ENCODE measurements at places on chromosomes 16 and 17.
A peak's percentile ranks its signal among the peaks of the same experiment; 100 is the strongest.

GRCh38 chr16:84502075-84502474 is 2.4 kb downstream of the MEAK7 start:
- H3K36me3 ChIP-seq, result peaks cover 1% of the 10 kb centered on the region
- no peak for DNase-seq
- H3K4me1 ChIP-seq, result peaks cover 32% of the 10 kb centered on the region
- H3K27ac ChIP-seq, result no peak overlapping the region
- no peak overlapping the region for H3K4me3 ChIP-seq

DNA sequence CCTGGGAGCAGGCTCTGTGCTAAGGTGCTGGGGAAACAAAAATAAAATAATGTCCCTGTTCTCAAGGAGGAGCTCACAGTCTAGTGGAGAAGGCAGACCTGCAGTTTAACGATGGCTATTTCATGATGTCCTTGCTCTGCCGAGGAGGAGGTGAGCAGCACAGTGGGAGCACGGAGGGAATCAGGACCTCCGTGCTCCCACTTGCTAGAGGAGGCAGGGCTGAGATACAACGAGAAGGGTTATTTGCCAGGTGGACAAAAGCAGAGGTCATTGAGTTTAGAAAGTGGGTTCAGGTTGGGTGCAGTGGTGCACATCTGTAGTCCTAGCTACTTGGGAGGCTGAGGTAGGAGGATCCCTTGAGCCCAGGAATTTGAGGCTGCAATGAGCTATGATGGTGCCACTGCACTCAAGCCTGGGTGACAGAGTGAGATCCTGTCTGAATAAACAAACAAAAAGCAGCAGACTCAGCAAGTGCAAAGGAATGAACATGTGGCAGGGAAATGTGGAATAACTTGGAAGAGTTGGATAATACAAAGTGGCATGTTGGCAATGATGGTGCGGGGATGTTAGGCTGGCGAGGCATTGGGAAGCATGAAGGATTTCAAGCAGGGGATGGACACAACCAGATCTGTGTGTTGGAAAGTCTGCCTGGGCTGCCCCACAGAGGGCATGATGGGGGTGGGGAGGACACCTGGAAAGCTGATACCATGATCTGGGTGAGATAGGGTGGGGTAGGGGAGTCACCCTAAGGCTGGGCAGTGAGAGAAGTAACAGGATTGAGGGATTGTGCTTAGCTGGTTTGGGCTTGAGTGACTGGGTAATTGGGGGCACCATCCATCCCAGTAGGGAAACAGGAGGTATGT is 12.8 kb upstream of the TNS4 start:
- H3K4me3 ChIP-seq, result no peak overlapping the region
- H3K4me1 ChIP-seq, result peaks cover 56% of the 10 kb centered on the region
- no peak overlapping the region for H3K27ac ChIP-seq
- DNase-seq, result no peak
- H3K36me3 ChIP-seq, result no peaks in the 10 kb centered on the region

DNA sequence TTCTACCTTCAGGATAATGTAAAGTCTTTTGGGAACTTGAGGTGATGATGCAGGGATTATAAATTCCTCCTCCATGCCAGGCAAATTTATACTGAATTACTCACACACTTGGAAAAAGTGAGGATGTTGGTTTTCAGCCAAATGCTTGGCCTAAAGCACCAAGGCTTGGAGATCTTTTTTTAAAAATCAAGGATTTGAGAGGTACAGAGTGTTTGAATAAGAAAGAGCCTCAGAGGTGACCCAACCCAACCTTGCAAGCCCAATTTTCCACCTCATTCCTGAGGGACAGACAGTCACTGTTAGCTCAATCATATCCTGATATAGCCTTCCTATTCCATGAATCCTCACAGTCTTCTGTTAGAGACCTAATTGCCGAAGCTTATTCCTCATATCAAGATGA is 14.0 kb downstream of the GRIN2A start:
- H3K4me3 ChIP-seq, result no peak overlapping the region
- no peak for DNase-seq
- H3K36me3 ChIP-seq, result no peaks in the 10 kb centered on the region
- H3K27me3 ChIP-seq, result peaks cover 8% of the 10 kb centered on the region
- H3K27ac ChIP-seq, result no peak overlapping the region

DNA sequence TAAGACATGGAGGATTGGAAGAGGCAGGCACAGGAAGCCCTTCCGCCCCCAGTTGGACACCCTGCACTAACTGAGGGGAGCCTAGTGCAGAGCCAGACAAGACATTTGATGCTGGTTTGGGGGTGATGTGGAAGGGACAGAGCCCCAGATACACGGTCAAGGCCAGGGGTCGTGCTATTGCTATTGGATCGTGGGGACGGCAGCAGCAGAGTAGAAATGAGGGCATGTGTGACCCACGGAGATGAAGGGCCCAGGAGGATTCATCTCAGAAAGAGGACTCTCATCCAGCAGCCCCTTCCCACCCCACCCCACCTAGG is 2.0 kb upstream of the VAMP2 start:
- H3K36me3 ChIP-seq, result peaks cover 21% of the 10 kb centered on the region
- H3K27ac ChIP-seq, result peak overlapping the region; percentile 99
- DNase-seq, result no peak
- H3K4me3 ChIP-seq, result peak overlapping the region; percentile 60
- no peaks in the 10 kb centered on the region for H3K27me3 ChIP-seq

DNA sequence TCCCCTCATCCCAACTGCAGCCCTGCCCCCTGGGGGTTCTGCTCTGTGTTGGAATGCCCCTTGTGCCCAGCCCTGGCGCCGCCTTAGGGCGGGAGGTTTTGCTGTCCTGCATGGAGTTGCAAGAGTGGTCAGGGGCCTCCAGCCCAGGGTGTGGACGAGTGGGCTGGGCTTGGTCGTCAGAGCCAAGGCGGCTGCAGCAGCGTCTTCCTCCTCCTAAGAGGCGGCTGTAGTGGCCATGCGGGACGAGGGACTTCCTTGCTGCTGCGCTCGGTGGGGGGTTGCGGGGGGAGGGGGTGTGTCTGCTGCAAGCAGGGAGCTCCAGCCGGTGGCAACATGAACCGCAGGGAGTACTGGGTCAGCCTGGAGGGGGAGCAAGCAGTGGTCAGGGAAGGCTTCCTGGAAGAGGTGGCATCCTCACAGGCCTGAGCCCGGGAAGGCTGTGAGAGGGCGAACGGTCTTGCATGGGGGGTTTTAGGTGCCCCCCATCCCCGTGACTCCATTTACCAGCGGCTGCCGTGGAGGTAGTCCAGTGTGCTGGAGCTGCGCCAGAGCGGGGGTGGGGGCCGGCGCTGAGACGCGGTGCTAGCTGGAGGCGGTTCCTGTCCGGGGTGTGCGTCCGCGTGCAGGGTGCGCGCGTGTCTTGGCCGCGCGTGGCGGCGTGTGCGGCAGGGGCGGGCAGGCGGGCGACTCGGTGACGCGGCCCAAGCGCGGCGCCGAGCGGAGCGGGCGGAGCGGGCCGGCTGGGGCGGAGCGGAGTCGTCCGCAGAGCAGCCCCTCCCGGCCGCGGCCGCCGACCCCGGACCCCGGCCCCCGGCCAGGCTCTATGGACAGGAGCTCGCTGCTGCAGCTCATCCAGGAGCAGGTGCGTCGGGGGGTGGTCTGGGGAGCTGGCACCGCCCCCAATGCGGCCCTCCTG is at the start of gene RHBDL1:
Gene RHBDL1 (plus strand): TSS at position 704 of the 916 bp plus-strand sequence. CDS start 120 bp downstream, at position 824.
- H3K4me1 ChIP-seq, result no peaks in the 10 kb centered on the region
- peaks cover 26% of the 10 kb centered on the region for H3K36me3 ChIP-seq
- H3K4me3 ChIP-seq, result peak within 1 kb of the TSS; percentile 23
- H3K27ac ChIP-seq, result no peak within 1 kb of the TSS

- H3K27me3 ChIP-seq, result no peaks in the 10 kb centered on the region
- no peak overlapping the region for H3K27ac ChIP-seq
- DNase-seq, result no peak
- no peaks in the 10 kb centered on the region for H3K36me3 ChIP-seq
- H3K4me1 ChIP-seq, result no peaks in the 10 kb centered on the region
- no peak overlapping the region for H3K4me3 ChIP-seq
Measured at GRCh38 chr17:79033741-79034501, 10.0 kb downstream of the C1QTNF1 start.

DNA sequence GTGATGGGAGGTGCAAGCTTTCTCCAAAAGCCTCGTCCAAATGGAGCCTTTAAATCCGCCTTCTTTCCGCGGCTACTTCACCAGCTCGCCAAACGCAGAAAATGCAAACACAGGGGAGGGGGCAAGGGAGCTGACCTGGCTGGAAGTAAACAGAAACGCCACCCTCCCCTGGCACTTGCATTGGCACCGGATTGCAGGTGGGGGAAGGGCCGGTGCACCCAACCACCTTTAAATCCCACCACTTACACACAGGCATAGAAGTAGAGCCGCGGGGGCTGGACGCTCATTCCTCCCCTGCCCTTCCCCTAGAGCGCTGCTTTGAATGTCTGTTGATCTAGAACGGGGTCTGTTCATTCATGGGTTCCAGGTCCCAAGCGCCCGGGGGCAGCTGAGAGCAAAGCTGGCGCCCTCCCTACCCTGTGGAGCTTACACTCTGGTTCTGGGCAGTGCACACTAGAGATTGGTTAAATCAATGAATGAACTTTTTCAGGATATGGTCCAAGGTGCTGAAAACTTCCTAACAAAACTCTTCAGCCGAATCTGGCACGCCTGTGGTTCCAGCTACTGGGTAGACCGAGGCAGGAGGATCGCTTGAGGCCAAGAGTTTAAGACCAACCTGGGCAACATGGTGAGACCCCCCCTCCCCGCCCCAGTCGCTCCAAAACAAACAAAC is 920 bp upstream of the ZCCHC14 start:
- DNase-seq, result no peak
- H3K27ac ChIP-seq, result peak overlapping the region; percentile 28
- no peaks in the 10 kb centered on the region for H3K36me3 ChIP-seq
- peaks cover 58% of the 10 kb centered on the region for H3K4me1 ChIP-seq
- H3K27me3 ChIP-seq, result peaks cover 3% of the 10 kb centered on the region
- peak overlapping the region; percentile 59 for H3K4me3 ChIP-seq

- no peaks in the 10 kb centered on the region for H3K27me3 ChIP-seq
- H3K36me3 ChIP-seq, result peaks cover 39% of the 10 kb centered on the region
- no peaks in the 10 kb centered on the region for H3K4me1 ChIP-seq
- DNase-seq, result no peak
Measured at GRCh38 chr17:77212833-77213777, 72.3 kb downstream of the SEC14L1 start.

GRCh38 chr16:84553873-84554399 is 49.5 kb upstream of the MEAK7 start:
- no peaks in the 10 kb centered on the region for H3K27me3 ChIP-seq
- no peaks in the 10 kb centered on the region for H3K36me3 ChIP-seq
- H3K4me3 ChIP-seq, result peak overlapping the region; percentile 53
- peak; percentile 56 for DNase-seq

DNA sequence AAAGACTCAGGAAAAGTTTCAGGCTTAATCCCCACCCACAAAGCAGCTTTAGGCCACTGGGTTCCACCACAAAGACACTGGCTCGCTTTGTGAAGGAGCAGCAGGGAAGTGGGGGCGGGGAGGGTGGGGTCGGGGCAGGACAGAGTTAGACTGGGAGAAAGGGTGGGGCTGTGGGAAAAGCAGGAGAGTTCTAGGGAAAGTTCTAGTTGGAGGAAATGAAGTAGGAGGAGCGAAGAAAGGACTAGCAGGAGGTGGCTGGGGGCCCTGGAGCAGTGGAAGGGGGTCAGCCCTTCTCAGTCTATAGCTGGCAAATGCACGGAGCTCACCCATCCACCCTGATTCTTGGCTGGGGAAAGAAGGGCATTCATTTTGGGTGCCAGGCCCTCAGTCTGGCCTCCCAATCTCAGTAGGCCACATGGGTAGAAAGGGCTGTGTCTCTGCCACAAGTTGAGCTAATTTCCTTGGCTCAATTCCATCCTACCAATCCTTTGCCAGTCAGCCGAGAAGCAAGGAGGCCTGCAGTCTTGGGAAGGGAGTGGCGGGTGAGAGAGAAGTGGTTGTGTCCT is 4.6 kb downstream of the INPP5K start:
- DNase-seq, result no peak
- H3K27me3 ChIP-seq, result no peaks in the 10 kb centered on the region
- no peak overlapping the region for H3K27ac ChIP-seq
- H3K4me3 ChIP-seq, result no peak overlapping the region
- H3K4me1 ChIP-seq, result peaks cover 6% of the 10 kb centered on the region

- H3K36me3 ChIP-seq, result no peaks in the 10 kb centered on the region
- H3K27me3 ChIP-seq, result no peaks in the 10 kb centered on the region
- H3K27ac ChIP-seq, result no peak overlapping the region
- no peak overlapping the region for H3K4me3 ChIP-seq
- H3K4me1 ChIP-seq, result no peaks in the 10 kb centered on the region
Measured at GRCh38 chr16:47990676-47991075, 165.1 kb downstream of the ABCC12 start.

DNA sequence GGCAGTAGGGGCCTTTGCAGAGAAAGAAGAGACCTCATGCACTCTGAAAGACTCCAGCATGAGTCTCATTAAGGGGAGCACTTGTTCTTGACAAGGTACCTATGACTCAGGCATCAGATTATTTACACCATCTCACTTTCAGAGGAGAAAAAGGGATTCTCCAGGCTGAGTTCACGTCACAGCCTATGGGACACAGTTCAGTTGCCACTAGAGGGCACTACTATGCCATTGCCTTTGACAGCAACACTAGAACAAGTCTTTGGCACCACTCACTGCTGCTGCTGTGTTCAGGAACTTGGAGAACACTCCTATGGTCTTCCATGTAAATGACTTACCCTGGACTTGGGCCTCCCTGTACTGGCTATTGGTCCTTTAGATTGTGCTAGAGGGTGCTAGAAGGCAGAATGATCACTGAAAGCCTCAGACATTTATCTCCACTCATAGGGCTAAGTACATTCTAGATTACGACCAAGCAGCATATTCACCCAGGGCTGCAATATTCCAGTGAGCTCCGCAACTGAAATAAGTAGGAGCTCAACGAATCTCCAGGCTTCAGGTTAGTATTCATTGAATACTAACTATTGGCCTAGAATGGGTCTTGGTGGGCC is 225.1 kb upstream of the CA10 start:
- H3K27ac ChIP-seq, result no peak overlapping the region
- no peaks in the 10 kb centered on the region for H3K36me3 ChIP-seq
- H3K4me3 ChIP-seq, result no peak overlapping the region
- H3K4me1 ChIP-seq, result no peaks in the 10 kb centered on the region

GRCh38 chr16:11260596-11260966 is 4.6 kb upstream of the SOCS1 start:
- no peaks in the 10 kb centered on the region for H3K36me3 ChIP-seq
- H3K27me3 ChIP-seq, result no peaks in the 10 kb centered on the region
- H3K4me1 ChIP-seq, result peaks cover 52% of the 10 kb centered on the region
- no peak overlapping the region for H3K4me3 ChIP-seq
- DNase-seq, result no peak
- no peak overlapping the region for H3K27ac ChIP-seq

DNA sequence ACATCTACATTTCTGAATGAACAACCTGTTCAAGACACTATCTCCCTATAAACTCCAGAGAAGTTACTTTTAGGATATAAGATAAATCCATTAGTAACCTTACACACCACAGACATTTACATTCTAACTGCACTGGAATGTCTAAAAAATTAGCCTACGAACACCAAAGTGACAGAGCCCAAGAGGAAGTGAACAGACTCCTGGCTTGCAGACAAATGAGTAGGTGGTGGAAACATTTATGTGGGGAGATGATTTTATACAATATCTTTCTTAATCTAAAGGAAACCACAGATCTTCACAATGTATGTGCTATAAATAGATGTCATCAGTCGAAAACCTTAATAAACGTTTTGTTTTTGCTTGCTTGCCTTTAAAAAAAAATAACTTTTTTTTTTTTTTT is 18.8 kb downstream of the ZNF652 start:
- H3K27me3 ChIP-seq, result no peaks in the 10 kb centered on the region
- H3K4me3 ChIP-seq, result no peak overlapping the region
- peak overlapping the region; percentile 62 for H3K27ac ChIP-seq
- H3K36me3 ChIP-seq, result no peaks in the 10 kb centered on the region
- H3K4me1 ChIP-seq, result peaks cover 17% of the 10 kb centered on the region

- H3K27ac ChIP-seq, result peak overlapping the region; percentile 54
- H3K4me3 ChIP-seq, result peak overlapping the region; percentile 59
- no peaks in the 10 kb centered on the region for H3K27me3 ChIP-seq
- H3K36me3 ChIP-seq, result no peaks in the 10 kb centered on the region
Measured at GRCh38 chr16:81445143-81445961, 744 bp downstream of the CMIP start.
